HepG2 (cell line): ENCODE measurements at places on chromosomes 7 and 10. TPM values are rescaled to one million over a fixed set of nuclear protein-coding genes. Genes with fewer than 3 reads are reported as not detected.

- no peak for DNase-seq
Observed at GRCh38 chr7:30817371-30817767, 46.2 kb downstream of the MINDY4 start.

DNA sequence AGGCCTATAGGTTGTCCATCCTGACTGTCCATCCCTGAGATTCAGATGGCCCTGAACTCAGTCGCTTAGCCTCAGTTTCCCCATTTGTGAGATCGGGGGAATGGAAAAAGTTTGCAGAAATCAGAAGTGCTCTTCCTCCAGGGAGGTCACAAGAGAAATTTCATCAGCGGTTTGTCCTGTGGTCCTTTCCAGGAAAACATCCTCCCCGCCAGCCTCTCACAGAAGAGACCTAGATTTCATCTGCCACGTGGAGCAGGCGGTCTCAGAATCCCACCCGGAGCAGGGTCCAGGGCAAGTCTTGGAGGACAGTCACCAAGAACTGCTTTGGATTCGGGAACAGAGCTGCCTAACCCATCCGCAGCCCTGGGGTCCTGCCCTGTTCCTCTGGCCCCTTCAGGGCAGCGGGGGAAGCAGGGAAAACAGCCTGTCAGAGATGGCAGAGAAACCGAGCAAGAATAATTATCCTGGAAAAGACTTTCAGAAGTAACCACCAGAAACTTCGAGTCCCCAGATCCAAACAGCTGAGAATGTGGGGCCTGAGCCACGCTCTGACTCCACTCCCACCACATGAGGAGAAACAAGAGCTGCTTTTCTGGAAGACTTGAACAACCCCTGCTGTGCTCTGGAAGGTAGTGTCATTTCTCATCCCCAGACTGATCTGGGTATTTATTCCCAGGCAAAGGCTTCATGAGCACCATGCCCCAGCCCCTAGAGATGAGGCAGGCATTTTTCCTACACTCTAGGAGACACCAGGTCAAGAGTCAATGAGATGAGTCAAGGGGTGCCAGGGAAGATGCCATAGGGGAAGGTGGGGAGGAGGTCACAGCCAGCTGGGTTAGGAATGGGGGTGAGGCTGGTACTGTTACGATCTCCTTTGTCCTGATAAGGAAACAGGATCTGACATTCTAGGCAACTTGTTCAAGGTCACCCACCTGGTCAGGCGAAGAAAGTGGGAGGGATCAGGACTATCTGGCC, 1.1 kb upstream of the TNS3 start:
- DNase-seq, result no peak

- DNase-seq, result no peak
Observed at GRCh38 chr7:28360739-28361138, 51.6 kb upstream of the CREB5 start.

- DNase-seq, result no peak
Observed at GRCh38 chr10:48245977-48246376, 28.5 kb downstream of the FRMPD2 start.

- no peak for DNase-seq
Observed at GRCh38 chr10:133249094-133249780, 11.6 kb downstream of the VENTX start.

GRCh38 chr7:12111422-12112405, 99.4 kb upstream of the TMEM106B start:
- no peak for DNase-seq

GRCh38 chr7:115056019-115056418, 134.1 kb downstream of the MDFIC start:
- no peak for DNase-seq

DNA sequence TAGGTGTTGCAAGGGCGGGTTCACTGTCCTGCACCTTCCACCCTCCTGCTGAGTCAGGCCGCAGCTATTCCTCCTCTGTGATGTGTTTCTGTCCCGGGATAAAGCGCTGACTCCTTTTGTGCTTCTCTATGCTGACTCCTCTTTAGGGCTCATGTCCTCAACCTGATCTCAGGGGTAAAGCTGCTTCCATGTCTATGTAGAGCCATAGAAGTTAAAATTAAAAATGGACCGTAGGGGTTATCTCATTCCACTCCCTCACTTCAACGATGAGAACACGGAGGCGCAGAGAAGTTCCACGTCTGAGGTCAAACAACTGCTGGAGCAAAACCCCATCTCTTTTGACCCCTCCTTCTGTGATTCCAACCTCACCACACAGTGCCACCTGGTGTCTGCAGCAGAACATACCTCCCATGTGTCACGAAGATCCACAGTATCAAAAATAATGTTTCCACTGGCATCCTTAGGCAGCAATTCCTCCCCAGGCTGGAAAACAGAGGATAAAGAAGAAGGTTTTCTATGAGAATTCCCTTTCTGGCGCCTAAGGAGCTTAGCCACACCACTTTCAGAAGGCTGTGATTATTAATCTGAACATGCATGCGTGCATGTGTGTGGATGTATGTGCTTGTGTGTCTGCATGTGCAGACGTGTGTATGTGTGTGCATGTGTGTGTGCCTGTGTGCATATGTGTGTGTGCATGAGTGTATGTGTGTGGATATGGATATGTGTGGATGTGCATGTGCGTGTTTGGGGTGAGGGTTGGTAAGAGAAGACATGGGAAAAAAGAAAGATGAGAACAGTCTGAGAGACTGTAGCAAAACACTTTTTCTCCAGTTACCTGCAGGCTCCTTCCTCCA, 81.2 kb upstream of the UCN3 start:
- peak; percentile 58 for DNase-seq

DNA sequence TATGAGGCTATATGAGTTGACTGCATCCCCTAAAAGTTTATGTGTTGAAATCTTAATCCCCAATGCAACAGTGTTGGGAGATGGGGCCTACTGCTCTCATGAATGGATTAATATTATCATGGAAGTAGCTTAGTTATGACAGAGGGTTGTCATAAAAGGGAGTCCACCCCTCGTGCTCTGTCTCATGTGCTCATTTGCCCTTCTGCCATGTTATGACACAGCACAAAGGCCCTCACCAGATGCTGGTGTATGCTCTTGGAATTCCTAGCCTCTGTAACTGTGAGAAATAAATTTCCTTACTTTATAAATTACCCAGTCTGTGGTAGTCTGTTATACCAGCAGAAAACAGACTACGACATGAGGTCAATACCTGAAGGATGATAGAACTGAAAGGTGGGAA, 17.6 kb upstream of the PANK1 start:
- no peak for DNase-seq

DNA sequence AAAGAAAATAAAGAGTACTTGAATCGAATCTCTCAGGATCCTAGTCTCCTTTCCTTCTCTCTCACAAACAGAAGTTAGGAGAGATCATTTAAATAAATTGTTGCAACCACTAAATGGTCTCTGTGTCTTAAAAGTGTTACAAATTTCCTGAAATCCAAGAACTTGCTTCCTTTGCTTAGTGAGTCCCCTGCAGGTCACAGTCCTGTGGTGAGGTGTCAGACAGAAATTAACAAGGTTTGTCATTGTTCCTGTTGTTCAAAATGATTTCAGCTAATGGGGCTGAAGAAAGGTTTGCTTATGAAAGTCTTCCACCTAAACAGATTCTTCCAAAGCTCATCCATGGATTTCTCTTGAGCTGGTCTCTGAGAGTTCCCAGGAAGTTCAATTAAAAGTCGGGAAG, 151.6 kb upstream of the SLC26A5 start:
- DNase-seq, result no peak

- no peak for DNase-seq
Observed at GRCh38 chr10:113865901-113866300, 11.4 kb downstream of the NHLRC2 start.

GRCh38 chr10:34078745-34079470, 736.2 kb downstream of the PARD3 start:
- DNase-seq, result no peak

- no peak for DNase-seq
Observed at GRCh38 chr7:14207711-14208110, 218.2 kb upstream of the ETV1 start.

GRCh38 chr10:59750155-59750945, 2.9 kb downstream of the MRLN start:
- no peak for DNase-seq

PTF1A gene
- total RNA-seq, result not detected in 2 replicates

PAX4 gene
- total RNA-seq, result not detected in 2 replicates

CYP2C19 gene
- total RNA-seq, result not detected in 2 replicates

RAMP3 gene
- not detected in 2 replicates for total RNA-seq

MTPN gene
- 71.7 and 119 TPM in 2 replicates for total RNA-seq

ATXN7L1 gene
- 7.7 and 7.8 TPM in 2 replicates for total RNA-seq

FBXL13 gene
- 0.22 and 0.77 TPM in 2 replicates for total RNA-seq

SERPINE1 gene
- total RNA-seq, result 9.2 and 21.2 TPM in 2 replicates

C7orf57 gene
- not detected in 2 replicates for total RNA-seq
